Endothelial cell of umbilical vein (primary cell): ENCODE measurements at places on chromosomes 1 and 21. TPM values are rescaled to one million over a fixed set of nuclear protein-coding genes. Genes with fewer than 3 reads are reported as not detected.

Gene MCOLN2
- not detected in 2 replicates for total RNA-seq

Gene SLC44A5
- total RNA-seq, result 1.6 TPM in 2 replicates

Gene KIAA0319L
- 43.4 and 45.3 TPM in 2 replicates for total RNA-seq

Gene OR2L5
- not detected in 2 replicates for total RNA-seq

Gene UROD
- 187 and 192 TPM in 2 replicates for total RNA-seq

Gene TEKT2
- total RNA-seq, result 0.38 and 0.90 TPM in 2 replicates
